ENCODE measurements at places on chromosomes 3 and 15. TPM values are rescaled to one million over a fixed set of nuclear protein-coding genes. Genes with fewer than 3 reads are reported as not detected.

The TEX55 gene
- polyA plus RNA-seq = not detected

The GATA2 gene
- polyA plus RNA-seq = 1.9 TPM

DNA sequence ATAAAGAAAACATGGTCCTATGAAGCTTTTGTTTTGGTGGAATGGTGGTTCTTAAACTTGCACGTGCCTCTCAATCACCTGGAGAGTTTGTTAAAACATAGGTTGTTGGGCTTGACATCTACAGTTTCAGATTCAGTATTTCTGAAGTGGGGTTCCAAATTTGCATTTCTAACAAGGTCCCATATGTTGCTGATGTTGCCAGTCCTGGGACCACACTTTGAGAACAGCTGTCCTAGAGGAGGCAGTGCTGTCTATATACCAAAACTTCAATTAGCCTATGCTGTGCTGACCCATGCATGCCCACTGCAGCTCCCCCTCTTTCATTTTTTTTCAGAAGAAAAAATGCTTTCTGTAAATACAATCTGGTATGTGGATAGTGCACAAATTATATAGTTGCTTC lies 31.3 kb downstream of the ALCAM start:
- DNase-seq = no peak

- no peak for DNase-seq
These were observed 70.0 kb downstream of the MDFIC2 start for GRCh38 chr3:70242297-70242882.

GRCh38 chr15:58852347-58852746 lies 81.1 kb downstream of the SLTM start:
- peak; percentile 39 for DNase-seq

DNA sequence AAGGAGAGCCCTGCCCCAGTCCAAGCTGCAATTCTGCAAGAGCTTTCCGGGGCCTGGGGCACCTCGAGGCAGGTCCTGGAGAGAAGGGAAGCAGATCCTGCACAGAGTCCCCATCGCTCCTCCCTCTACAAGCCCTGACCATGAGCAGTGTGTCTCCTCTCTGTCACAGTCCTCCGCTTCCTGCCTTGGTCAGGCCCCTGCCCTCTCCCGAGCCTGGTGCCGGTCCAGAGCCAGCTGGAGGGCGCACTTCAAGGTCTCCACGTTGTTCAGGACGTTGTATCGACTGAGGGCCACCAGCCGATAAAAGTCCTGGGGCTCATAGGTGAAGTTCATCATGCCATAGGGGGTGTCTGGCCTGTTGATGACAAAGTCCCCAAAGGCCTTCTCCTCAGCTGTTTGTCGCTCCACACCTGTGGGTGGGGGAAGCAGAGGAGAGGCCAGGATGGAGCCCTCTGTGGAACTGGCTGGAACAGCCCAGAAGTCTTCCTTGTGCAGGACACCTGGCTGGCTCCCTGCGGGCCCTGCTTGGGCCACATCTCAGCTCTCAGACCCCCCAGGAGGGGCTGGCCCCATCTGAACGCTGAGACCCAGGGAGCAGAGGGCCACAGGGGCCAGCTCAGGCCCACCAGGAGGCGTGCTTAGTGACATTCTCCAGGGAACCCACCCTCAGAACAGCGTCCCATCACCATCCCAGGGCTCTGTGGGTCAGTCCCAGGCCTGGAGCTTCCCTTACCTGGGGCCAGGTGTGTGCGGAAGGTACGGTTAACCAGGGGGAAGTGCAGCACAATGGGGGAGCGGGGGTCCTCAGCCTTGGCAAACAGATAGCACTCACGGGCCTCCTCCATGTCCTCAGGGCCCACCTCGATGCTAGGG lies 14.4 kb downstream of the PLA2G4F start:
- no peak for DNase-seq

DNA sequence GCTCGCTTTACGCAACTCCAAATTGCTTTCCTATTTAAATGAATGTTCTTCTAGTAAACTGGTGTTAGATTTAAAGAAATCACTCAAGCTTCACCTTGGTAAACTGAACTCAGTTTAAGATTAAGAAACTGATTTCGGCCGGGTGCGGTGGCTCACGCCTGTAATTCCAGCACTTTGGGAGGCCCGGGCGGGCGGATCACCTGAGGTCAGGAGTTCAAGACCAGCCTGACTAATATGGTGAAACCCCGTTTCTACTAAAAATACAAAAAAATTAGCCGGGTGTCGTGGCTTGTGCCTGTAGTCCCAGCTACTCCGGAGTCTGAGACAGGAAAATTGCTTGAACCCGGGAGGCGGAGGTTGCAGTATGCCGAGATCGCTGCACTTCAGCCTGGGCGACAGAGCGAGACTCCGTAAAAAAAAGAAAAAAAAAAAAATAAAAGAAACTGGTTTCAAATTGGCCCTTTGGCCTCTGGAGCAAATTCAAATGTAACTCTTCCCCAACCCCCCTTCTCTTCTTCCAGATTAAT lies 1.7 kb downstream of the SKIL start:
- DNase-seq = no peak

DNA sequence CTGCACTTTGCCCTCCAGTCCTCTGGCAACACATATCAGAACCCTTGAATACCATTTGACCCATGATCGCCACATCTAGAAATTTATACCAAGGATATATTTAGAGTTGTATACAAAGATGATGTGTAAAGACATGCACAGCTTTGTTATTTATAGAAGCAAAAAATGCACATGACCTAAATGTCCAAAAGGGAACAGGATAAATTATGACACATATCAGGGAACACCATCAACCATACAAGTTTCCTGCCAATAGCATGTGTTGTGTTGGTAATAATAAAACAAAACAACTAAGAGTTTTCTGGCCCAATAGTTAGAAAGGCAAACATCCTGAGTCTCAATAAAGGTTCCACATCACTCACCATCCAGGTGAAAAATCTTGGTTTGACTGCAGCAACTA lies 51.5 kb downstream of the AAGAB start:
- no peak for DNase-seq

The FBXW12 gene
- polyA plus RNA-seq = 0.18 TPM

DNA sequence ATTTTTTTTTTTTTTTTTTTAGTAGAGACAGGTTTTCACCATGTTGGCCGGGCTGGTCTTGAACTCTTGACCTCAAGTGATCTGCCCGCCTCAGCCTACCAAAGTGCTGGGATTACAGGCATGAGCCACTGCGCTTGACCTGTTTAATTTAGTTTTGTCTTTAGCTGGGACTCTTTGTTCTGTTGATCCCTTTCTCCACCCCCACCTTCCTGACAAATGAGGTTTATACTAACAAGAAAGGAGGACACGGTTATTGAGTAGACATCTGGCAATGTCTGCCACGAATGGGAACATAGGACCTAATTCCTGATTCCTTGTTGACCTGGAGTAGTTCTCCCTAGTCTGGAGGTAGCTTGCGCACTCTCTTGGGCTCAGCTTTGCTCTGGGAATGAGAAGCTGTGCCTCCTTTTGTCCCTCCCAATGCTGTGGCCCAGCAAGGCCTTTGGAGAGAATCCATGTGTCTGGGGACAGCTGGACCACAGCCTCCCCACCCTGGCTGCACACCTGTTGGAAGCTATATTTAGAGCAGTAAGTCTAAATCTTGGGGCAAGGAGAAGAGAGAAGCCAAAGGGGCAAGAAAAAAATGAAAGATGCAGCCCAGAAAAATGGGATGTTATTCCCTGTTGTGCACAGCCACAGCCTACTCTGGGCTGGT lies 53.2 kb upstream of the ADPGK start:
- no peak for DNase-seq

The EHHADH gene
- 11.4 TPM for polyA plus RNA-seq

DNA sequence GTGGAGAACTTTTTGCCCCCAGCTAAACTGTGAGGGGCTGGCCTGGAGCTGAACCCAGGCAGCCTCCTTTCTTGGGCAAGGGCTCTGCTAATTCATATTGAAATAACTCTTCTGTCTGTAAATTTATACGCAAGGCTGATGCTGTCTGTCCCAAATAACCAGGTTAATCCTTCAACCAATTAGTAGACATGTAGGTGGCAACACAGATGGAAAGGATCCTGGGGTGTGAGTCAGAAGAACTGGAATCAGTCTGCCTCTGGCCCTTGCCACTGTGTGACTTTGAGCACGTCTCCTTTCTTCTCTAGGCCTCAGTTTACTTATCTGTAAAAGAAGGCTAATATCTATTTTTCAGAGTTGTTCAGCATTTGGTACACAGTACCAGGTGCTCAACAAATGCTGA lies 48.3 kb upstream of the IREB2 start:
- DNase-seq = no peak

DNA sequence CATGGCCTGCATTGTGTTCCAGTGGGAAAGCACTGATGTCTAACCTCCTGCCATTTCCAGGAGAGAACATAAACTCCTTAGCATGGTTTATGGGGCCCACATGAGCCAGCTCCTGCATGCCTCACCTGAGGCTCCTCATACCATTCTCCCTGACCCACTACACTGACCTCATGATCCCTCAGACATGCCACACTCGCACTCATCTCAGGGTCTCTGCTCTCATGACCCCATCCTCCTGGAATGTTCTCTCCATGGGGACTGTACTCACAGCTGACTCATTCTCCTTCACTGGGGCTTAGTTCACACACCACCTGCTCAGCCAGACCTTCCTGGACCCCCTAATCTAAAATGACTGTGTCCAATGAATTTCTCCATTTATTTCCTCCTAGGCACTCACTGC lies 4.0 kb upstream of the LMCD1 start:
- DNase-seq = no peak
